Stimulated activated CD8-positive, alpha-beta memory T cell treated with anti-CD3 and anti-CD28 coated beads, Interleukin-4, amount 100 ng/mL, for 1 hour (primary cell): ENCODE measurements at places on chromosomes 5 and 9.

- DNase-seq = no peak
Observed at GRCh38 chr5:82352146-82352791, 74.1 kb upstream of the RPS23 start.

DNA sequence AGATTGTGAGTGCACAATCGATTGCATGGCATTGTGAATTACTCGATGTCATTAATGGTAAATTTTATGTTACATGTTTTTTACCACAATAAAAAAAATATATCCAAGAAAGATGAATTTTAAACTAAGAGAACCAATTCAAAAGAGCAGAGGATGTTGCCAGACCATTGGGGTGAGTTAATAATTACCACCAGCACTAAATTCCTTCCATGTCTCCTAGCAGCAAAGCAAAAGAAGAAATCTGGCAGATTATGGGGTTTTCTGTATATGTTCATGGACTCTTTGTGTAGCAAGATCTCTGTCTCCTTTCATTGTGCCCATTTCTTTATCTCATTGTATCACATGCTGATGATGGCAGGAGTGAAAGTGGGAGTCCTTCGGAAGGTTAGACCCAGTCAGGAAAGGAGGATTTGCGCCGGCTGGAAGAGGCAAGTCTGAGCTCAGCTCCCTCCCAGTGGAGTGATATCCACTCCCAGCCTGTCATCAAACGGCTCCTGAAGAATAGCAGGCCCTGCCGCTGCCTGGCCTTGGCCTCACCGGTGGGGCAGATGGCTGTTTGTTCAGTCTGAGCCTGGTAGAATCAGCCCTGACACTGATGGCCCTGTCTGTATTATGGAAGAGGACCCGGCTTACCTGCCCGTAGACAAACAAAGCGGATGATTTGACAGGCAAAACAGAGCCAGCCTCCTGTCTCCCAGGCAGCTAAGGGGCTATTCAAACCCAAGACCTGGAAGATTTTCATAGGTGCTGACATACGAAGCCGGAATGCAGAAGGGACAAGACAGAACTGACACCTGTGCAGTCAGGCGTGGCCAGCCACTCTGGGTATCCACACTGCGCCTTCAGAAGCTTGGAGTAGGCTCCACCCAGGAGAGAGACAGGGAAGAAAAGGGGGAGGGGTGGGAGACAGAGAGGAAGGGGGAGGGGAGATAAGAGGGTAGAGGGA is 21.9 kb upstream of the FOXE1 start:
- DNase-seq = no peak

- DNase-seq = no peak
Observed at GRCh38 chr5:10145923-10146401, 103.7 kb downstream of the ATPSCKMT start.

GRCh38 chr5:96530901-96531300 is 97.9 kb upstream of the PCSK1 start:
- DNase-seq = no peak

DNA sequence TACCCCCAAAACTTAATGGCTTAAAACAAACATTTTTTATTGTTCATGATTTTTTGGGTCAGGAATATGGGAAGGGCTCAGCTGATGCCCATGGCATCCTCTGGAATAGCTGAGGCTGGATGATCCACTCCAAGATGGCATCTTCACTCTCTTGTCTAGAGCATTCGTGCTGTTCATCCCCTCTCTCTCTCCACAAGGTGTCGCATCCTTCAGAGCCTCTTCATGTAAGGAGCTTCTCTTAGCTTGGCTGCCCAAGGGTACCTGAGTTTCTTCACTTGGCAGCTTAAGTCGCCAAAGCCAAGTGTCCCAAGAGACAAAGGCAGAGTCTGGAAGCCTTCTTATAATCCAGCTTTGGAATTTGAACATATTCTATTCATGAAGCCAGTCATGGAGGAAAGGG is 294.7 kb downstream of the CHSY3 start:
- DNase-seq = no peak

DNA sequence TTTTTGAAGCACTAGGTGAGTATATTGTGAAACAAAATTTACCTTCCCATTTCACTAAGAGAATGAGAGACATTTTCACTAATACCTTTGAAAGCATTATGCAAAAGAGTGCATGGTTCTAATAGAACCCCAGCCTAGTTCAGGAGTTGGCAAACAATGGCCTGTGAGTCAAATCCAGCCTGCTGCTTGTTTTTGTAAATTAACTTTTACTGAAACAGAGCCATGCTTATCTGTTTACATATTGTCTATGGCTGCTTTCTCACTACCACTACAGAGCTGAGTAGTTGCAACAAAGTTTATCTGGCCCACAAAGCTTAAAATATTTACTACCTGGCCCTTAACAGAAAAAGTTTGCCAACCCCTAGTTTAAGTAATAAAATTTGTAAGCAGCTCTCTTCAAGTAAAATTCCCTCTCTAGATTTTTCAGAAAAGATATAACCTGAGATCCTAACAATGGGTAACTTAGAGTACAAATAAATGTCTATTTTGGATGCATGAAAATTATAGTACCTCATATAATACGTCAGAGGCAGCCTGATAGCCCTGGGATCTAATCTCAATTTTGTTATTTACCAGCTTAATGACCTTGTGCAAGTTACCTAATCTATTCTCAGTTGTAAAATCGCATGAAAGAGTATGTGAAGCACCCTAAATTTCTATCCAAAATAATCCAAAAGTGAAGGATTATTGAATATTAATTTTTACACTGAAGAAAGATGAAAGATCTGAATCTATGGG is 50.7 kb upstream of the ARL15 start:
- no peak for DNase-seq

GRCh38 chr9:126375386-126375785 is 48.8 kb downstream of the MVB12B start:
- no peak for DNase-seq

DNA sequence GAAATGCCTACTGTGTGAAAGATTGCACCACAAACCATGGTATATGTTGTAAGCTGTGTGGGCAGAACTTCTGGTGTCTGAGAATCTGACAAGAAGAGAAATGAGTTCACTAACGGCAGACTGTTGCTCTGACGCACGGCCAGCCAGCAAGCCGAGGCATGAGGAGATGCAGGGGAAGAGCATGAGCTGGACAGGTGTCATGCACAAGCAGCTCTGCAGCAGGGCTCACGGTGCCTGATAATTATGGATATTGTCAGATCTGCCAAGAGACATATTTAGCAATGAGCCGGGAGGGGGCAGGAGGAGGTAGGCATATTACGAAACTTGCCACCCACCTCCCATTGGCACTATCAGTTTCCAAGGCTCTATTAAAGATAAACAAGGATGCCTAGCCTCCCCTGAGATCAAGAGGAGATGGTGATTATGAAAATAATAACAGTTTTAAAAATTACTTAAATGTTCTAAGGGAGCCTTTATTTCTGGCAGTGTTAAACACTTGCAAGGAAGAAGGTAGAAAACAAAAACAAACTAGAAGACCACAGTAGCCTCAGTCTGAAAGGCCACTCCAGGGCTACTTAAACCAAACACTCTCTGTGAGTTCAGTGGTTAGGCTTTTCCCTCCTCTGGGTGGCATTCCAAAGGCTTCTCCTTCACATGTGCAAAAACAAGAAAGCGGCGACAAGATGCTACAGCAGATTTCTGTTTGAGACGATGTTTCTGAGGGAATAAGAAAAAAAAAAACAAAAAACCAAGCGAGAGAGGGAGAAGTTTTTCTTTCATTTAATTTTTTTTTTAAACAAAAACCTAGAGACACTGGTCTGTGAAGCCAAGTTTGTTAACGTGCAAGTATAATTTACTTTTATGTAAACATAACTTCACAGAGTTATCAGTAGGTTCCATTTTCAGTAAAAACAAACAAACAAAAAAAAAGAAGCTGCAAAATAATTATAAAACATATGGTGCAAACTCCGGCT is 339.5 kb downstream of the BNC2 start:
- DNase-seq = no peak

DNA sequence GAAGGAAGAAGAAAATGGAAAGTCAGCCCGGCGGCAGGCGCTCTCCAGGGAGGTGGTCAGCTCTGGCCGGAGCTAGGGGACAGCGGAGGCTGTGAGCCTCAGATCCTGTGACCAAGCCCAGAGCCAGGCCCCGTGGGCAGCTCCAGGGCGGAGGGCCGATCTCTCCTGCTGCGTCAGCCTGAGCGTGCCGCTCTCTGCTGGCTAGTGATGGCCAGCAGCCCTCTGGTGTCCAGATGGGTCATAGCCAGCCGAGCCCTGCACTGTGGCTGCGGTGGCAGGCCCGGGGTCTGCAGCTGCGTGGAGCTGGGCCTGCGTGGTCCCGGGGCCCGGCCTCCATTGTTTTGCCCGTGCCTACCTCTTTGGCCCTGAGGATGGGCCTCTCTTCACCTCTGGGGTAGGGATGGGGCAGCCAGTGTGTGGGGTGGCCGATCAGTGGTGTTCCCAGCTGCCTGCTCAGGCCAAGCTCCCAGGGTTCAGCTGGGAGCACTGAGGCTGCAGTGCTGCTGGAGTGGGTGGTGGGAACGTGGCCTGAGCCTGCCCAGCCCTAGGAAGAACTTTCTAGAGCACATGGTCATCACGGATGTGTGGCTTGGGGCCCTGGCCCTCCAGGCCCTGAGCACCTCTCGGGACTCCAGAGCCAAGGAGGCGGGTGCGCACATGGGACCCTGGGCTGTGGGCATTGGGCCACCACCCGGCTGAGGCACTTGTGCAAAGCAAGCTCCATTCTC is 17.1 kb upstream of the NRARP start:
- DNase-seq = no peak

DNA sequence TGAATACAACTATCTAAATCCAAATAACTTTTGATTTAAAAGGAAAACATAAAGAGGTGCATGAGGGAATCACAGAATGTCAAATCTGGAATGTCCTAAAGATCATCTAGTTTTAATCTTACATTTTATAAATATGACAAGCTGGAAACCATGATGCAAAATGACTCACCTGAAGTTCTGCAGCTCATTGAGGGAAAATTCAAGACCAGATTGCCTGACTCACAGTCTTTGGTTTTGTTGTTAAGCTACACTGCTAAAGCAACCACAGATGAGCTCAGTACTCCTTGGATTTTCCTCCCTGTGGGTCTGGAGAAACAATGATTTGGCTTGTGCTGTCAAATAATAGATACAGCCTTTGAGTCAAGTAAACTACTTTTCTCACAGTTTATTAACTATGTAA is 19.1 kb upstream of the EDIL3 start:
- no peak for DNase-seq

DNA sequence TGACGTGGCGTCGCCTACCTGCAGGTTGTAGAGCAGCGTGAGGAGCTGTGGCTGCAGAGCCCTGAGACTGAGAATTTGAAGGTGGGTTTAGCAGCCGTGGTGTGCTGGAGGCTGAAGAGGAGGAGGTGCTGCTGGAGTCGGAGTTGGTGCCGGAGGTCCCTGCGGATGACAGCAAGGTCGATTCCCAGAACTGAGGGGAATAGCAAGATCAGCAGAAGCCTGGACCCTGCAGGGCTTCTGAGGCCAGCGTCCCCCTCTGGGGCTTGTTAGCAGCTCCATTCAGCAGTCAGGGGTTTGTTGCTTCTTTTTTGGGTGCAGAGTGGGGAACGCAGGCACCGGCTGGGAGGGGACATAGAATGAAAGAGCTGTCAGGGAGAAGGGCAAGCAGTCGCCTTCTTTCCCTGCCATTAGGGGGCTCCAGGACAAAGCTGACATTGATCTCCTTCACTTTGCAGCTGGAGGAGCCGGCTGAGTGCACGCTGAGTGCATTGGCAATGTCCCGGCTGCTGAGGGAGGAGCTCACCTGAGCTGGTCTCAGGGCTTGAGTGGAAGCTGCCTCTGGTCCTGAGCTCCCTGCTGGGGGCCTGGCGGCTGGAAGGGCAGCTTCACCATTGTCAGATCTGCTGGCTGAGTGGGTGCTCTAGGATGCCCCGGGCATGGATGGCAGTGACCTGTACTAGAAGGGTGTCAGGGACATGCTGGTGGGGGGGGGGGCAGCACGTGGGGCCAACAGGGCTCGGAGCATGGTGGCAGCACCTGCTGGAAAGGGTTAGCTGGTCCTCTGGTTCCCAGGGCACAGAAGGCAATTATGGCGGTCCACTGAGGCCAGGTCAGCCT is 20.8 kb downstream of the OBP2B start:
- DNase-seq = no peak

- DNase-seq = no peak
Observed at GRCh38 chr9:127711831-127712274, 3.6 kb downstream of the PTRH1 start.

DNA sequence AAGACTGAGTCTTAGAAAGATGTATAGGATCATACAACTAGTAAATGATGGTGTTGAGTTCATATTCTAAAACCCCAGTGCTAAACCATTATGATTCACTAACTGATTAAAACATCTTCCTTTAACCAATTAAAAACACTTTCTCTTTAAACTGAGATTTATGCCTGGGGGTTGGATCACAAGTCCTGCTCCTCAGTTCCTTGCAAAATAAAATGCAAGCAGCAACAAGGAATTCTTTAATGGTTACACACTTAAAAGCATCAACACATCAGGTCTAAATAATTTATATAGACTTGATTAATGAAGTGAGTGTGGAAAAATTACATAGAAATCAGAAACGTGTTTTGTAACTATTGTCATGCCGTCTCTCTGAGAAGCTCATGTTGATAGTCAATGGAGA is 189.2 kb downstream of the TARS1 start:
- DNase-seq = no peak

GRCh38 chr5:6328173-6328572 is 50.2 kb downstream of the MED10 start:
- DNase-seq = no peak

- DNase-seq = no peak
Observed at GRCh38 chr5:123091298-123092222, 2.5 kb downstream of the PRDM6 start.

DNA sequence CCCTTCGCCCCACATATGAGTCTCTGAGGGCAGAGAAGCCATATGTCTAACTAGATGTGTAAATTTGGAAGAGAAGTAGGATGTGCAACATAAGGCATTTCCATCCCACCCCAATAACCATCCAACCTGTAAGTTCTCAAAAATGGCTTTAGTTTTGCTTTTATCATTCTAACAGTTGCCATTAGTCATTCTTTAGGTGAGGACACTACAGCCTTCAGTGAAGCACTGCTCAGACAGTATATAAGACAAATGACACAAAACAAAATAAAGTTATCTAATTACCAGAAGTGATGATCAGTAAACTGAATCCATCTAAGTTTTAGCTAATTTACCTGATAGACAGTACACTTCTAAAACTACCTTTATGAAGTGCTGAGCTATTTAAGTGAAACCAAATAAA is 23.9 kb downstream of the MLLT3 start:
- DNase-seq = no peak

GRCh38 chr5:163350083-163350482 is 87.3 kb upstream of the CCNG1 start:
- no peak for DNase-seq

DNA sequence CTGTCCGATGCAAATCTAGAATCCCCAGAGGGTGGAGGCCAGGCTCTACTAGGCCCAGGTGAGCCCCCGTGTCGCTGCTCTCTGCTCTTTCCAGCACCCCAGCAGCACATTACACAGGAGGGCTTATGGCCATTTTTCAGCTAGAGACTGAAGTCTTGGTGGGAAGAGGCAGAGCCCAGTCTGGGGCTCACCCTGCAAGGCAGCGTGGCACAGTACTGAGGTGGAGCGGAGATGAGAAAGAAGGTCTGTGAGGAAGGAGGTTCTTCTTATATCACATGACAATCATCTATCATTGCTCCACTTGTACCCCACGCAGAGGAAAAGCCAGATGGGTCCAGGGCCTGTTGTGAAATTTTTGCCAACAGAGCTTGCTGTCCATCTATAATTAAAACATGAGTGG is 10.0 kb upstream of the KIF12 start:
- no peak for DNase-seq

GRCh38 chr9:34400275-34400674 is 23.6 kb upstream of the MYORG start:
- DNase-seq = no peak
